Stimulated activated CD8-positive, alpha-beta memory T cell treated with anti-CD3 and anti-CD28 coated beads, Interleukin-7, amount 100 ng/mL, for 4 hours (primary cell): ENCODE measurements at places on chromosomes 11 and 22.

GRCh38 chr11:74822170-74822569 lies 73.5 kb downstream of the RNF169 start:
- DNase-seq, result no peak

DNA sequence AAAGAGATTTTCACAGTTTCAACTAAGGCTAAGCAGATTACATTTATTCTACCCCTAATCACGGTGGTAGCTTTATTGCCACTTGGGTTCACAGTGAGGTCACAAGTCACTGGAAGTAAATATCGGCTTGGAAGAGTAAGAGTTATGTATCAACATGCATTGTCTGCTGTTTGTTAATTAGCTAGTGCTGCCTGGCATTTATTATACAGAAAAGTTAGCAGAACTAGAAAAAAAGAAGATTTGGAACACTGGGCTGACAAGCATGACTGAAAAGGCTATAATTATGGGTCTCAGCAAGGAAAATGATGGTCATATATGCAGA lies 13.7 kb upstream of the RAB38 start:
- DNase-seq, result no peak

DNA sequence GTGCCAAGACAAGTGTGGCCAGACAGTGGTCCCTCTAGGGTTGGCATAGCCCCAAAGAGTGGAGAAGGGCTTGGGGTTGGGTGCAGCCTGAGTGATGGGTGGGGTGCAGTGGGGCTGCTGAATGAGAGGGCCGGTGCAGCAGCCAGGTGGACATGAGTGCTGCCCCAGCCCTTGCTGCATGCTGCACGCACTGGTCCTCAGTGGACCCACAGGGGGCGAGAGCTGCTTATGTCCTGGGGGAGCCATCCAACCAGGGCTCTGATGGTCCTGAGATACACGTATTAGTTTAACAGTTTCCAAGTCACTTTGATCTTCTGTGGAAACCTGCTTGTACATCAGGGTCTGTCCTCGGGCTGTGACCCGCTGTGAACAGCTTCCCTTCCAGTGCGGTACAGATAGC lies 23.9 kb upstream of the ACR start:
- no peak for DNase-seq

DNA sequence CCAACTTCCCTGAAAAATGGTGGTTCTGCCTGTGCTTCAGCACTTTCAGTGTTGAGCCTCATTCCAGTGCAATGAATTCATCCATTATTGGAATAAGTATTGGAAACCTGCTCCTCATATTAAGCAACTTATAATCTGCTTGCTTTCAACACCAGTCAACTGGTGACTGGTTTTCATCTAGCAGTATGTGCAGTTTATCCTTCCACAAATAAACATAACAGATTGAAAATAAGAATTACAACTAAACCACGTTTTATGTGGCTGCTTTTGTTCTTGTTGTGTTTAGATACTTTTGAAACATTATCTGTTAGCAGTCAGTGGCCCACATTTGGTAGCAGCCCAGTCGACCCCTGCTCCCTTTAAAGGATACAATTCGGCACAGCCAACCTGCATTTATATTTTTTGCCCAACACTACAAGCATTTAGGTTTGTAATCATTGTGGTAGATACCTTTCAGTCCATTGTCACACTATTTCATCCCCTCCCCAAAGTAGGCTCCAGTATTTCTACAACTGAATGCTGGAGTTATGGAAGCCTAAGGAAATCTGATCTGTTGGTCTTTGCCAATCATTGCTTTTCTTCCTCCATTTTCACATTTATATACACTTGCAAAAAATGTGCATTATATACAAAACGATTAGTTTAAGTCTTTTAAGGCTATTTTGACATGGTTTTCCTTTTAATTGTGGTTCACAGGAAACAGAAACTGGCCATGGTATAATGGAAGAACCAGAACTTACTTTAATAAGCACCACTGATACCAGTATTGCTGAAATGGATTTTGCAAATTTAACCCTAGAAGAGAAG lies 13.1 kb downstream of the TAF1D start:
- no peak for DNase-seq

DNA sequence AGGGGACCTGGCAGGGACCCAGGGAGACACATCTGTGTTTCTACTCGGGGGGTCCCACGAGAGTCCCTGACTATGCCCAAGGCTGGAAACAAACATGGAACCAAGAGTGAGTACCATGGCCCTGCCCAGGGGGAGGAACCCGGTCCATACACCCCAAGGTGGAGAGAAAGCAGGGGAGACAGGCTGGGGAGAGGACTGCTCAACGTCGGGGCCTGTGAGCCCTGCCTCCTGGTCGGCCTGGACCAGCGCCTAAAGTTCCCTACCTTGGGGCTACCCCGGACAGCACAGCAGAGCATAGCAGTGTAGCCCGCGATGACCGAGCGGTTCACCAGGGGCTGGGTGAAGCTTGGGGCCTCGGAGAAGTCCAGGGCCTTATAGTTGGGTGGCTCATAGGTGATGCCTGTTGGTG lies 20.2 kb downstream of the MYBPC3 start:
- DNase-seq, result no peak

DNA sequence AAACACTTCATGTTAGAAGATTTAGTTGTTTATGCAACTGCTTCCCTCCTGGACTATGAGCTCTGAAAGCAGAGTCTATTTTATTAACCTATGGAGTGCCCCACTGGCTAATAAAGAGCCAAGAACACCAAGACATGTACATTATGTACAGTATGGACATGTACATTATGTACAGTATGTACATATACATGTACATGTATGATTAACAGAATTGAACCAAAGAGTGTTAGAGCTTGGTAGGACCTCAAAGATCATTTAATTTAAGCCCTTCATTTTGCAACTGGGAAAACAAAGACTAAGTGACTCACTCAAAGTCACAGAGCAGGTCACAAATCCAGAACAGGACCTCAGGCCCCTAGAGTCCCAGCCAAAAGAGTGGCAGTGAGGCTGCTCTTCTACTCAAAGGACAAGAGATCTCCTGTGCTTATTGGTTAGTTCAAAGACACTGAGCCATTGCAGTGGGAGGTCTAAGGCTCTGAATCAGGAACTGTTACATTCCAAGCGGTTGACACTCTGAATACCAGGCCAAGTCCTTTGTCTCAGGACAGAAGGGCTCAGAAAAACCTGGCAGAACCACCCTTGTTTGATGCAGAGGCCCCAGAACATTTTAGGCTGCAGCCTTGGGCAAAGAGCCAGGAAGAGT lies 103.8 kb downstream of the FAM168A start:
- no peak for DNase-seq
